Activated CD8-positive, alpha-beta memory T cell treated with anti-CD3 and anti-CD28 coated beads, Interleukin-2, amount 10 ng/mL, durations not matched to agents 7 days and 5 days (primary cell): ENCODE measurements at places on chromosomes 7 and 10. TPM values are rescaled to one million over a fixed set of nuclear protein-coding genes. Genes with fewer than 3 reads are reported as not detected.

Gene AKR1C8
- not detected for total RNA-seq

Gene PROSER2
- total RNA-seq = 0.23 TPM

Gene CCDC201
- total RNA-seq = not detected

Gene FRMD4A
- total RNA-seq = 0.09 TPM

Gene HPS6
- total RNA-seq = 29.6 TPM

Gene HHEX
- total RNA-seq = not detected

Gene MUC12
- total RNA-seq = 0.64 TPM

Gene UPK3BL1
- total RNA-seq = 30.7 TPM

GRCh38 chr7:98836811-98837629 is 32.8 kb downstream of the TMEM130 start:
- peak; percentile 42 for DNase-seq

GRCh38 chr10:32379318-32379949 is 32.5 kb upstream of the EPC1 start:
- no peak for DNase-seq

DNA sequence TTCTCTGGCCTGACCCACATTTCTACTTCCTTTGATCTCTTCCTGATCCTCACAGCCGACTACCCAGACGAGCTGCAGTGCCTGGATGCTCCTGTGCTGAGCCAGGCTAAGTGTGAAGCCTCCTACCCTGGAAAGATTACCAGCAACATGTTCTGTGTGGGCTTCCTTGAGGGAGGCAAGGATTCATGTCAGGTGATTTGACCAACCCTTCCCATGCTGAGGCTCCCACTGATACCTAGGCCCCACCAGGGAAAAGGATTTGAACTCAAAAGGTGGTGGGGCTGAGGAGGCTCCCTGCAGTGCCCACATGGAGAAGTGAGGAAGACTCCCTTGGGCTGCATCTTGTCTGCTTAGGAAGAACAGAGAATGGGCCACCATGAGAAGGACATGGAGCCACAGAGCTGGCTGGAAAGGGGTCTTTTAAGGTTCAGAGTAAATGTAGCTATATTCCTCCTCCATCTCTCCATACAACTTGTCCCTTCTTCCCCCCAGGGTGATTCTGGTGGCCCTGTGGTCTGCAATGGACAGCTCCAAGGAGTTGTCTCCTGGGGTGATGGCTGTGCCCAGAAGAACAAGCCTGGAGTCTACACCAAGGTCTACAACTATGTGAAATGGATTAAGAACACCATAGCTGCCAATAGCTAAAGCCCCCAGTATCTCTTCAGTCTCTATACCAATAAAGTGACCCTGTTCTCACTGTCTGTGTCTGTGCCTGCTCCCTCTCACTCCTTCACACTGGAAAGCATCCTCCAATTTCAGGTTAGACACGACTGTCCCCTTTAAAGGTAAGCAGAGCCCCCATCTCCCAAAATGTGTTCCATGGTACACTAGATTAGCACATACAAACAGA is 3.3 kb downstream of the PRSS1 start:
- no peak for DNase-seq

DNA sequence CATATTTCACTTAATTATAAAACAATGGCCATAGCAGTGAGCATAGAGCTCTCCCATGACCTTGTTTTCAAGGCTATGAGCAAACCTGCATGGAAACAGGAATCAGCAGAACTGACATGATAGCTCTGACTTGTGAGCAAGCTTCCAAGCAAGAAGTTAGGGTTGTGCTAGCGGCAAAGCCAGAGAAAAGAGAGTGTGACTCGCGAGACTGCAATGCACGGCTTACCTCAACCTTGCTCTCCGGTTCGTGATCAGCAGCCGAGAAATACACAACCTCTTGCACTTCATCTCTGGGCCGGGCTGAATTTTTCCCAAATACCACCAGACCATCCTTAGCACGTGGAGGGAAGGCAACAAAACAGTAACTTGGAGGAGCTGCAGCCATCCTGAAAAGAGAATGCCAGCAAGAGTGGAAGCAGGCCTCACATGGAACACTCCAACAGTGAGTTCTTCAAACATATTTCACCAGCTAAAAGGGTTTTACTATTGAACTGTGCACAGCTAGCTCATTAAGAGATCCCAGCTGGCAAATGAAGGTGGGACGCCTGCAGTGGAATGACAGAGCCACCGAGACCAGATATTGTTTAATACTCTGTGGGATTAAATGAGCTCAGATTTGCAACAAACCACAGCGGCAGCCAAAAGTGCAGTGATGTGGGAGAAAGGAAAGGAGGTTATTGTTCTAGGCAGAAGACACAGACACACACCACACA is 20.8 kb downstream of the SCRN1 start:
- DNase-seq = no peak

GRCh38 chr10:133370030-133370786 is 2.9 kb downstream of the ECHS1 start:
- DNase-seq = no peak

DNA sequence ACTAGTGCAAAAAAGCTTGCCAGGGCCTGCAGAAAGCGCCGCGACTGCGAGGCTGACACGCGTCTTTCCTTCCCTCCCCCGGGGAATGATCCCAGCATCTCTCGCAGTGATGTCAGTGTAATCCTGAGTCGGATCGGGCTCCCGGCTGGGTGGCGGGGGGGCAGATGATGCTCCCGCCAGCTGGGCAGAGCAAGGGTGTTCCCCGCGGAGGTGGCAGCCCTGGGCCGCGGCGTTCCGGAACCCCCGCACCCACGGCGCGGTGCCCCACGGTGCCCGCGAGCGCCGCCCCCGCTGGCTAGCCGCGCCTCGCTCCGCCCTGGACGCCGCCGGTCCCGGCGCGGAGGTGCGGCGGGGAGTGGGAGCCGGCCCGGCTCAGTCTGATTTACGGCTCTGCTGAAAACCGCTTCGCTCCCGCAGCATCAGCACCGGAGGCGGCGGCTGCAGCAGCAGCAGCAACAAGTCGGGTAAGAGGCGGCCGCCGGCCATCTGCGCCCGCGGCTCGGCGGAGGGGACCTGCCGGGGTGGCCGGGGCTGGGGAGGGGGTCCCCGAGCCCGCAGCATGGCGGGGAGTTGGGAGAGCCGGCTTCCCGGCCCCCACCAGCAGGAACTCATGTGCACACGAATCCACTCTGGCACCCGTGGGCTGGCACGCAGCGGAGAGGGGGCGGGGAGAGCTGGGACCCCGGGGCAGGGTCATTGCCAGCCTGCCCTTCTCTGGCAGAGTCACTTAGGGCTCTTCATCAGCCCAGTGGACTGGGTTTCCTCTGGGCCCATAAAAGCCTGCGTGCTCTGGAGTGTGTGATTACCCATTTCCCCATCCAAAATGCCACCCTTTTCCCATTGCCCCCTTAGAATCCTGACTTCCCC is at the start of gene ZNF365:
TSS of gene ZNF365 (plus strand) at position 375 of the 867 bp plus-strand sequence. CDS start 1,825 bp downstream, outside the sequence.
- DNase-seq = peak; percentile 53

DNA sequence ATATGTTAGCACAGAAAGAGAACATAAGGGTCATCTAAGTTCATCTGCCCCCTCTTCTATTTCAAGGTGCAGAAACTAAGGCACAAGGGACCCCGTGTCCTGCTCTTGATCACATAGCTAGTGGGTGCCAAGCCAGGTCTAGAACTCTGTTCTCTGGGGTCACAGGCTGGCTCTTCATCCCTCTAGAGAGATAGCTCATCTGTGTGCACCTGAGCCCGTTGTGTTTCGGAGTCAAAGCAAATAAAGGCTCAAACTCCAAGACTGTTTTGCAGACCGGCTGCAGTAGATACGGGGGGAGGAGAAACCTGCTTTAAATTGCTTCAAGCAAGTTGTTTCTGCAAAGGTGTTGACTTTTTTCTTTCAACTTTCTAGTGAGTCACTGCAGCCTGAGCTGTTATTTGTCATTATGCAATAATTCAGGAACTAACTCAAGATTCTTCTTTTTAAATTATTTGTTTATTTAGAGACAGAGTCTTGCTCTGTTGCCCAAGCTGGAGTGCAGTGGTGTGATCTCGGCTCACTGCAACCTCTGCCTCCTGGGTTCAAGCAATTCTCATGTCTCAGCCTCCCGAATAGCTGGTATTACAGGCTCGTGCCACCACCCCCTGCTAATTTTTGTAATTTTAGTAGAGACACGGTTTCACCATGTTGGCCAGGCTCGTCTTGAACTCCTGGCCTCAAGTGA is 6.5 kb downstream of the BLVRA start:
- DNase-seq = no peak

DNA sequence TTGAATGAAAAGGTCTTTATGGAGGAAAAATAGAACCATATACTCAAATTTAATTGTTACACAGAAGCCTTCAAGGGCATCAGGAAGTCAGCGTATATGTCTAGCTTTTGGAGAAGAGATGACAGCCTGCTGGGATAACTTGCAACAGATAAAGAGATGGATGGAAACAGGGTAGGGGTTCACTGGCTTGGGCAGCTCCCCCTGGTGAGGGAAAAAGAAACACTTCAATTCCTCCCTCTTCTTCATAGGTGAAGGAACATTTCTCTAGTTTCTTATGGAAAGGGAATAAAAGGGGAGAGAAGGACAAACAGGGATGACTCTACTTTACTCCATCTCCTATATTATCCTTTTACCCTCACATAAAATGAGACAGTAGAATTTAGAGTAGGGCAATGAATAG is 635.7 kb downstream of the PHTF2 start:
- no peak for DNase-seq

DNA sequence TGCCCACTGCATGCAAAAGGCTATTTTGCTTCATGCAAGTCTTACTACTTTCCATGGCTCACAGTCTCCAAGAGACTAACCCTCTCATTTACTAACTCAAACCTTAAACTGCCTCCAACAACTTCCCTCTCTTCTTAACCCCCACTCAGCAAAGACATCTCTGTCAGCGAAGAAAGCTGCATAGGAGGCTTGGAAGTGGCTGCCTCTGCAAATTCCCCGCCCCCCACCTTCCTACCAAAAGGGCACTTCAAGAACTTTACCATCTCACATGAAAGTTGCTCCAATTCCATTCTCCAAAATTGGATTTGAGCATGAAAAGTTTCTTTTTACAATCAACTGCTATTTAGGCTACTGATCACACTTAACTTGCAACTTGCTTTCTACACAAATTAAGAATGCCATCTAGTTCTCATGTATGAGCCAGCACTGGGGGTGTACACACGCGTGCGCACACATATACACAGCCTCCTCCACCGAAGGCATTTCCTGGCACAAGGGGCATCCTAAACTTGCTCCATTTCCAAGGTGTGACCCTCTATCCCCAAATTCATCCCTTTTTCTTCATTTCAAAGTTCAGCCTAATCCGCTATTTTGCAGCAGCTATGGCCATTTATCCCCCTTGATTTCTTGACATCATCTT is 1.8 kb downstream of the CCDC6 start:
- no peak for DNase-seq

GRCh38 chr10:8325024-8325980 is 270.8 kb downstream of the GATA3 start:
- no peak for DNase-seq

DNA sequence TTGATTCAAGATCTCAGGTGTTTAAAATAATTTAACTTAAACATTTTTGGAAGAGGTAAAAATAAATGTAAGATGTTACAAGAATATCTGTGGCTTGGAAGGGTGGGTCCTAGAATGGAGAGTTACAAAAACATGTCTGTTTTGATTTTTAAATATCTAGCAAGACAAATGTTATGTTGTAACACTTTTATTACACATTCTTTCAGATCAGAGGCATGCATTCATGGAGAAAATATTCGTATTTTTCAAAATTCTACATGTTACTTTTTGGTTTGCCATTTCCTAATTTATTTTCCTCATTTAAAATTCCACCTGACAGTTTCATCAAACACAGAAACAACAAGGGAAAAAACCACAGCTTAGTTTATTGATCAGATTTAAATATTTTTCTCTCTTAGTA is 10.0 kb downstream of the WBP1L start:
- no peak for DNase-seq
